Stimulated activated naive CD8-positive, alpha-beta T cell treated with anti-CD3 and anti-CD28 coated beads, Interleukin-15, Interleukin-2, amounts not matched to agents 100 U/mL and 50 U/mL, for 24 hours (primary cell): ENCODE measurements at places on chromosomes 7 and 10.

DNA sequence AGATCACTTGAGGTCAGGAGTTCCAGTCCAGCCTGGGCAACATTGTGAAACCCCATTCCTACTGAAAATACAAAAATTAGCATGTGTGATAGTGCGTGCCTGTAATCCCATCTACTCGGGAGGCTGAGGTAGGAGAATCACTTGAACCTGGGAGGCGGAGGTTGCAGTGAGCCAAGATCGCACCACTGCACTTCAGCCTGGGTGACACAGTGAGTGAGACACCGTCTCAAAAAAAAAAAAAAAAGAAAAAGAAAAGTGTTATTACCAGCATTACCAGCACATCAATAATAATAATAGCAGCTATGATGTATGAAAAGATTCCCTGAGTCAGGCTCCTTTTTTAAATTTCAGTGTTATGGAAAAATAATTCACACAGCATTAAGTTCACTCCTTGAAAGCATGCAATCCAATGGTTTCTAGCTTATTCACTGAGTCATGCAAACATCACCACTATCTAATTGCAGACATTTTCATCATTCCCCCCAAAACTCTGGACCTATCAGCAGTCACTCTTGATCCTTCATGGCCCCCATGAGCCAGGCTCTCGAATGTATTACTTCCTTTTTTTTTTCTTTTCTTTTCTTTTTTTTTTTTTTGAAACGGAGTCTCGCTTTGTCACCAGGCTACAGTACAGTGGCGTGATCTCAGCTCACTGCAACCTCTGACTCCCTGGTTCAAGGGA, 228.4 kb downstream of the FANK1 start:
- DNase-seq = no peak

GRCh38 chr7:2540641-2541051, 14.7 kb downstream of the BRAT1 start:
- DNase-seq = no peak

- DNase-seq = no peak
Observed at GRCh38 chr10:124588736-124589490, 127.3 kb downstream of the LHPP start.

DNA sequence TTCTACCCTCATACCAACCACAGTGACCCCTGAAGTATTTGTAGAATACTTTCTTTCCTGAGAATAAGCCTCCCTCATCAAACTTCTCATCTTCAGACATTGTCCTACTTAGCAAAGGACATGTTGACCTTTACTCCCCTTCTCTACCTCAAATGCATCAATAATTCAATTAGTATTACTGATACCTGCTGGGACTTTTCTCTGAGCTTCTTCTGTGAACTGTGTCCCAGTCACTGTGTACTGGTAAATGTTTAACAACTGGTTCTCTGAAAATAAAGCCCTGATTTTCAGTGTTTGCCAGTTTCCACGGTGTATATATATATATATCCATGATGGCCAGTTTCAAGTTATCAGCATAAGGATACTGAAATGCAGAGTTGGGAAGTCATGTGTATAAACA, 12.2 kb downstream of the PANK1 start:
- no peak for DNase-seq

DNA sequence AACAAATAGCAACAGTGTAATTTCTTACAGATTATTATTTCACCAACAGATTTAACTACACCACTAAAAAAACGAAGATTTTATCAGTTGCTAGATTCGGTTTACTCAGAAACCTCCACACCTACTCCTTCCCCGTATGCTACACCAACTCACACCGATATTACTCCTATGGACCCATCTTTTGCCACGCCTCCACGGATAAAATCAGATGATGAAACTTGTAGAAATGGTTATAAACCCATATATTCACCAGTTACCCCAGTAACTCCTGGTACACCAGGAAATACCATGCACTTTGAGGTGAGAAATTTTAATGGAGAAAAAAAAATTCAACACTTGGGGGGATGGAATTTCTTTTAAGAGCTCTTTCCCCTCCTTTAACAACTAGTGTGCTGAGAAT, 92.5 kb downstream of the KMT2E start:
- DNase-seq = no peak

DNA sequence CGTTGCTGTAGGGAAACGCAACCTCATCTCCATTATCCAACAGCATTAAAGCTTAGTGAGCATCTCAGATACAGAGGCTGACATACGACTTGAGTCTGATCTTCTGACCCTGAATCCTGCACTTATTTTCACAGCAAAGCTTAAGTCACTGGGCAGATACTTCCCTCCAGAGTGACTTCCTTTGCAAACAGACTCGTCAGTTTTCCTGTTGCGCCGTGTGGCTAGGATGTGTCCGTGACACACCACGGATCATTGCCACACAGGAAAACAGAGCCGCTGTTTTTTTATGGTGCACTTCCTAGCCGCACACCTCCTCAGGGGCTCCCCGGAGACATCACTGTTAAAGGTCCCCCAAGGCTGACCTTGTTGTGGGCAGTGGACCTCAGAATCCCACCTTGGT, 94.9 kb upstream of the MKI67 start:
- no peak for DNase-seq

- no peak for DNase-seq
Observed at GRCh38 chr7:54345746-54346145, 196.4 kb upstream of the VSTM2A start.

GRCh38 chr7:99141334-99141733, 2.6 kb downstream of the SMURF1 start:
- no peak for DNase-seq

DNA sequence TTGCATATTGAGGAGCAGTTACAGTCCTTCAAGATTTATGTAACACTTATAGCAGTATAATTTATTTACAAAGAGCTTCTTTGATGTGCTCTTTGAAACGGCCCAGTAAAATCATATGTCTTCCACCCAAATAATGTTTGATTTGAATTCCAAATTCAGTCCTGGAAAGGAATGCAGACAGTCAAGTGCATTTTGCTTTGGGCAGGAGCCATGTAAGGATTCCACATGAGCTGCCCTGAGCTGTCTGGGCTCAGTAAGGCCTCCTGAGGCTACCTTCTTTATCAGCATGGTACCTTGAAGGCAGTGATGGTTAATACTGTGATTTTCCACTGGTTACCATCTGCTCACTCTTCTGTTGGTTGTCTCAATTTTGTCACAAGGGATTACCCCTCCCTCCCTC, 41.6 kb upstream of the LHFPL3 start:
- DNase-seq = no peak

- DNase-seq = no peak
Observed at GRCh38 chr10:12465385-12466136, 116.2 kb downstream of the CAMK1D start.

GRCh38 chr7:84700563-84701370, 486.1 kb downstream of the SEMA3D start:
- DNase-seq = no peak

- peak; percentile 43 for DNase-seq
Observed at GRCh38 chr7:50826371-50827172, 43.9 kb upstream of the GRB10 start.

DNA sequence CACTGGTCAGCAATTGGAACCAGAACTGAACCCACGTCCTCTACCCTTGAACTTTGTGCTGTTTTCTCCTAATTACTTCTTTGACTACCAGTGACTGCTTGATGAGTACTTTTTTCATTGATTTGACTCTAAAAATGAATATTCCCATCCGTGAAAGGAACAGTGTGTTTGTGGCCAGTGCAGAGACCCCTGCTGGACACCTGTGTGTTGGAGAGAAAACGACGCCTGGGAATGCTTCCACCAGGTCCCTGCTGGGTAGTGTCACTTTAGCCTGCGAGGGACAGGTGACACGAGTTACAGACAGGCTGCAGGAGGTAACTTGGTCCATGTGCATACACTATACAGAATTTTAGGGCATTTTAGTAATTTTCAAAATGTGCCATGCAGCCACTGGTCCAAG, 6.8 kb upstream of the GJD4 start:
- DNase-seq = no peak

GRCh38 chr10:114925587-114926586, 12.1 kb upstream of the TRUB1 start:
- peak; percentile 44 for DNase-seq

DNA sequence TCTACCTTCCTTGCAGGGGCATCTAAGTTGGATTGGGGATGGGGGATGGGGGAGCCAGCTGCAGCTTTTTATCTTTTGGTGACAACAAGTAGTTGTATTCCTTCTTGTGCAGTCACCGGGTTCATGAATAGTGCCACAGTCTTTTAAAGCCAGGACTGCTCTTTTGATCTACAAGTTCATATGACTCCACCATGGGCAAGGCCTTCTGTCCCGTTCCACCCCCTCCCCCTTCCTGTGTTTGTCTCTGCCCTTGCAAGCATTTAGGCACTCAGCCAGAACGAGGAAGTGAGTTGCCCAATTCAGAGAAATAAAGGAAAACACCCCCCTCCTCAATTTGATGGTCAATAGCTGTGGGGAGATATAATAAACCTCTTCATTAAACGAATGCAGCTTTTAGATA, 44.8 kb upstream of the EGR2 start:
- no peak for DNase-seq

DNA sequence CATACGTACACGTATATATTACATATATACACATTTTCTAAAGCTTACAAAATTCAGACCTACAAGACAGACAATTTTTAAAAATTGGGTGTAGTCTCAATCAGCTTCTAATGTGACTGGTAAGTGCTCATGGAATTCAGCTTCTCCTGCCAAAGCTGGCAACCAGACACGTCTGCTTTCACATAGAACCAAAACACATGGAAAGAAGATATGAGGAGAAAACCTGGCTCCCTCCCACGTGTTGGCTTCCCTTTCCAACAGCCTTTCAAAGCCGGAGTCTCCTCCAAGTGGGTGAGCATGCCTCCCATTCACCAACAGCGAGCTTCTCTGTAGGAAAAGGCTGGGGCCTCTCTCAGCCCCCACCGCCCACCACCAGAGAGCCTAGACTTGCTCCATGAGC, 33.4 kb downstream of the CDCA7L start:
- DNase-seq = no peak

GRCh38 chr7:22787951-22788350, 34.7 kb downstream of the TOMM7 start:
- DNase-seq = no peak

DNA sequence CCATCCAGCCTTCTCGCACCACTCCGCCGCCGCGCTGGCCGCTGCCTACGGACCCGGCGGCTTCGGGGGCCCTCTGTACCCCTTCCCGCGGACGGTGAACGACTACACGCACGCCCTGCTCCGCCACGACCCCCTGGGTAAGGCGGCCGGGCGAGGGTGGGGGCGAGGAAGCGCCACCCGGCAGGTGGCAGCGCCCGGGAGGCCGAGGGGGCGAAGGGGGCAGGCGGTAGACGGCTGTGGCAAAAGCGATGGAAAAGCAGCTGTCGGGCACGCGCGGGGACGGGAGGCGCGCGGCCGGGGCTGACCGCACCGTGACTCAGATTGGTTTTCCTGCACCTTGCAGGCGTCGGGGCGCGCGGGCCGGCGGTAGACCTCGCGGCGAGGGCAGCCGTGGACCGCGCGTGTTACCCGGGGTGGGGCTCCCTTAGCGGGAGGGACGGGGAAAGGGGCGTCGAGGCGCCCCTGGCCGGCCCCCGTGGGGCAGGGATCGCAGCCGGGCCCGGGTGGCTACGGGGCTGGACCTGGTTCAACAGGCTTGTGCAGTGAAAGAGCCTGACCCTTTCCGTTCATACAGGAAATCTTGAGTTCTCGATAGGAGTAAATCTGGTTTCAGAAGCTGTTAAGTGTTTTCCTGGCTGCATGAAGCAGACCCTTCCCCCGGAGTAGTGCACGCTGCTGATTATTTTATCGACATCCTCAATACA, 608 bp downstream of the HHEX start:
- DNase-seq = peak; percentile 81
